ENCODE measurements at places on chromosomes 6 and 20. TPM values are rescaled to one million over a fixed set of nuclear protein-coding genes. Genes with fewer than 3 reads are reported as not detected.

DUSP15 gene
- total RNA-seq: not detected

GRCh38 chr6:132584698-132585097 lies 4.8 kb downstream of the TAAR5 start:
- DNase-seq: no peak
- no peaks in the 10 kb centered on the region for H3K36me3 ChIP-seq
- no peaks in the 10 kb centered on the region for H3K4me1 ChIP-seq

- H3K27ac ChIP-seq: no peak overlapping the region
- H3K36me3 ChIP-seq: no peaks in the 10 kb centered on the region
- no peaks in the 10 kb centered on the region for H3K4me1 ChIP-seq
- H3K4me3 ChIP-seq: no peak overlapping the region
- H3K27me3 ChIP-seq: peaks cover 73% of the 10 kb centered on the region
Observed at GRCh38 chr20:20227013-20227571, 140.8 kb upstream of the INSM1 start.

CCN6 gene
- not detected for total RNA-seq

GRCh38 chr20:33576432-33577125 lies 85.5 kb upstream of the C20orf144 start:
- DNase-seq: no peak
- no peak overlapping the region for H3K27ac ChIP-seq
- no peaks in the 10 kb centered on the region for H3K27me3 ChIP-seq
- no peak overlapping the region for H3K4me3 ChIP-seq
- H3K4me1 ChIP-seq: no peaks in the 10 kb centered on the region

CAGE1 gene
- total RNA-seq: 0.13 TPM

GRCh38 chr6:65004283-65004682 lies 702.7 kb downstream of the EYS start:
- no peak for DNase-seq
- H3K4me3 ChIP-seq: no peak overlapping the region
- no peaks in the 10 kb centered on the region for H3K4me1 ChIP-seq
- no peak overlapping the region for H3K27ac ChIP-seq
- H3K36me3 ChIP-seq: no peaks in the 10 kb centered on the region

THEMIS gene
- not detected for total RNA-seq

GRCh38 chr6:112560651-112561050 lies 213.5 kb downstream of the RFPL4B start:
- no peaks in the 10 kb centered on the region for H3K27me3 ChIP-seq
- H3K4me1 ChIP-seq: 0 out of 2 replicates have a peak, but pooled peaks cover 7% of the 10 kb centered on the region
- H3K27ac ChIP-seq: no peak overlapping the region
- DNase-seq: no peak
- H3K4me3 ChIP-seq: no peak overlapping the region

Measured in PC-9 (cell line).